AG10803 (cell line): ENCODE measurements at places on chromosomes 4 and X.

GRCh38 chr4:142414366-142414990 lies 431.6 kb downstream of the INPP4B start:
- DNase-seq: peak; percentile 27

- DNase-seq: no peak
Measured at GRCh38 chr4:85557016-85557901, 82.3 kb downstream of the ARHGAP24 start.

DNA sequence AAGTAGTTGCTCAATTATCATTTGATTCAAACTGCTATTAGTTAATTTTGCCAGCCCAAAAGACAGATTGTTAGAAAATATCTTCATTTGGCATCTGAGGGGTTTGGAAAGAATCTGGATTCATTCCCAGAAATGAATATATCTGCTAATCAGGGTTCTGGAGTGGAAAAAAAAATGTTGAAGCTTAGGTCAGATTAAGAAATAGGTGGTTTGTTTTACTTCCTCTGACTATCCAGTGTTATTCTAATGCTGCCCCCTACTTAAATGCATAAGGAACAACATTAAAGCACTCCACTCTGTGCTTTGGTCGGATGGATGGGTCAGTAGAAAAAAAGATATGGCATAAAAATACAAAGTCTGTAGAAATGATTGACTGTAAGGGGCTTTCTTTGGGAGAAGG lies 89.0 kb downstream of the LUZP4 start:
- peak; percentile 61 for DNase-seq

DNA sequence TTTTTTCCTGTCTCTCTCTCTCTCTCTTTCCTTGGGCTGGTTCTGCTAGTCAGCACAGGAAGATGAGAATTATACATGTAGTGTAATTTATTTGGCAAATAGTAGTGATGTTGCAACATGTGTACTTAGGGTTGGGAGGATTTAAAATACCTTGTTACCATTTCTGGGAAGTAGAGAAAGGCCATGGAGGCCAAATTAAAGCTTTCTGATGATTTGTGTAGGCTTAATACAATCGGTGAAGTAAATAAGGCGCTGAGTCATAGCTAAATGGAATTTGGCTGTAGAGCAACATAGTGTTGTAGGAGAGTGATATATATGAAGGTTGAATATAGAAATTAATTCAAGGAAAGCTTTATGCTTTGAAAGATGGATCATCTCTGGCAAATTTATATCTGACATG lies 295.3 kb downstream of the GRID2 start:
- no peak for DNase-seq

DNA sequence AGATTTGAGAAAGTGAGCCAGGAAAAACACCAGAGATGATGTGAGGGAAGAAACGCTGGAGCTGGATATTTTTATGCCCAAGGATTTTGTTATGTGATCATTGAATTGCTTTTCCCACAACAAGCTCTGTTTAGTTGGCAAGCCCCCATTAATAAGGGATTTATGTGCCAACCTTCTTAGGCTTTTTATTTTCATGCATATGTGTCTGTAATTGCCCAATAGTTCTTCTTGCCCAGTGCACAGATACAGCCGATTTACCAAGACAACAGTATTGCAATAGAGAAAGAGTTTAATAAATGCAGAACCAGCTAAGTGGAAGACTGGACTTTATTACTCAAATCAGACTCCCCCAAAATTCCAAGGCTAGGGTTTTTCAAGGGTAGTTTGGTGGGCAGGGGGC lies 57.7 kb downstream of the TRIM2 start:
- peak; percentile 52 for DNase-seq

DNA sequence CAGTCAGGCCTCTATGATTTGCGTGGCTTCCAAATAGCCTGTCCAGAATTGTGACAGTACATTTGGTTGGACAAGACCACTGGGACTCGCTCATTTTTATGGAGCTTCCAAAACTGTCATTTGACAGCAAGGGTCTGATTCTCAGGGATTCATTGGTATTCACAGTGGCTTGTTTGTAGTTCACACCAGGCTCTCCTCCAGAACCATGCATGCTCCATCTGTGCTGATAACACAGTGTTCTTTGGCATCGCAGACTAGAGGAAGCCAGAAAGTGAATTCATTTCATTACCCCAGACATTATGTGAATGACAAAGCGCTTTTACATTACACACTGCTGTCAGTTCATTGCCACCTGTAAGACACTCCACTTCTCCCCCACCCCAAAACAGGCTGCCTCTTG lies 208.3 kb downstream of the ARHGAP10 start:
- DNase-seq: no peak

- DNase-seq: no peak
Measured at GRCh38 chr4:162485486-162485885, 321.7 kb upstream of the FSTL5 start.

DNA sequence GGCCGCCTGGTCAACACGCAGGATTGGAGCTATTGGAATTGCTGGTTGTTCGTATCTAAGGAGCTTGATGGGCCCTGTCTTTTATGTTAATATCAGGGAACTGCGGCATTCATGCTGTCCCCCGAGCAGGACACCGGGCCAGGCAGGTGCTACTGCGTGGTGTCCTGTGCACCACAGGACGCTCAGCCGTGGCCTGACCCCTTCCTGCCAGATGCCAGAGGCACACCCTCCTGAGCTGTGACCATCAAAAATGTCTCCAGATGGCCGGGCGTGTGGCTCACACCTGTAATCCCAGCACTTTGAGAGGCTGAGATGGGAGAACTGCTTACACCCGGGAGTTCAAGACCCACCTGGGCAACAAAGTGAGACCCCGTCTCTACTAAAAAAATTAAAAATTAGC lies 32.1 kb downstream of the ABLIM2 start:
- no peak for DNase-seq

- peak; percentile 98 for DNase-seq
Measured at GRCh38 chr4:8393593-8394038, 46.9 kb downstream of the ACOX3 start.

DNA sequence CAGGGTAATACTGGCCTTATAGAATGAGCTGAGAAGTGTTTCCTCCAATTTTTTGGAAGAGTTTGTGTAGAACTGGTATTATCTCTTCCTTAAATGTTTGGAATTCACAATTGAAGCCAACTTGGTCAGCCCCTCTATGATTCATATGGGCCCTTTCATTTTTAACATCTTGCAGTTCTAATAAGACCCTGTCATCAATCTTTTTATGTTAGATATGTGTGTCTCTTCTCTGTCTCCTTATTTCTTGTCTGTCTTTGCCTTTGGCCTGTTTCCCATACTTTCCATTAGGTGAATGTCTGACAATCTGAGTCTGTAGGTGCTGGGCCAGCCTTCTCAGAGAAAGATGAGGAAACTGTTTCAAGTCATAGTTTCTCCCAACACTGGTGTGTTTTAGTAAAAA lies 88.7 kb downstream of the SLC16A2 start:
- DNase-seq: no peak

GRCh38 chrX:135315864-135316263 lies 6.6 kb downstream of the ETDC start:
- DNase-seq: no peak

- peak; percentile 33 for DNase-seq
Measured at GRCh38 chrX:14927401-14927800, 54.2 kb downstream of the MOSPD2 start.

GRCh38 chr4:109079731-109080130 lies 222.7 kb downstream of the COL25A1 start:
- peak; percentile 1 for DNase-seq

- DNase-seq: no peak
Measured at GRCh38 chr4:150278206-150278605, 200.0 kb downstream of the DCLK2 start.

- DNase-seq: no peak
Measured at GRCh38 chr4:150577796-150578195, 4.2 kb upstream of the MAB21L2 start.

DNA sequence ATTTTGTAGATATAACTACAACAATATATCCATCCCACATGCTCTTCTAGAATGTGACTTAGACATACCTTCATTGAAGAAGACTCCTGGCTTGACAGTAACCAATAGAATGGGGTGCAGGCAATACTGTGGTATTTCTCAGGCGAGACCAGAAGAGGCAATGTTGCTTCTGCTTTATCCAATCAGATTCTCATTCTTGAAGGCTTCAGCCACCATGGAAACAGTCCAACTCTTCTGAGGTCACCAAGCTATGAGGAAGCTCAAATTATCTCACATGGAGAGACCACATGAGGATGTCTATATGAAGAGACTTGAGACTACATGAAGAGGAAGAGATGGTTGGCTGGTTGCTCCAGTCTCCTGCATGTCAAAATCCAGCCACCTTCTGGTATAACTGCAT lies 469.9 kb downstream of the PCDH10 start:
- DNase-seq: no peak

GRCh38 chrX:44239036-44239435 lies 104.4 kb downstream of the EFHC2 start:
- no peak for DNase-seq

DNA sequence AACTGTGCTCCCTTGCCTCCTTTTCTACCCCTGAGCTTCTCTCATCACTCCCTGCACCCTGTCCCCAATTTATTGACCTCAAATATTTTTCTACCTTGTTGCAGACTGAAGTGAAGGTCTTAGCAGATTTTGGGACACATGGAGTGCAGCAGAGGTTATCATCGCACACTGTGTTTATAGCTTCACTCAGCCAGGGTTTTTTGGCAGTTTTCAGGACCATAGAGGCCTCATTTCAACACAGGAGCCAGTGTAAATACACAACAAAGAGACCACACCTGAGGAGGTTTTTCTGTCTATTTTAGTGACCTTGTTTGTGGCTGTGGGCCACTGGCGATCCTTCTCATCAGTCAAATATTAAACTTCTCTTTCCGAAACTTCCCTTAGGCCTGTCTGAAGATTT lies 457.1 kb downstream of the SPRY1 start:
- DNase-seq: no peak

- no peak for DNase-seq
Measured at GRCh38 chrX:16464369-16464768, 185.6 kb upstream of the S100G start.

DNA sequence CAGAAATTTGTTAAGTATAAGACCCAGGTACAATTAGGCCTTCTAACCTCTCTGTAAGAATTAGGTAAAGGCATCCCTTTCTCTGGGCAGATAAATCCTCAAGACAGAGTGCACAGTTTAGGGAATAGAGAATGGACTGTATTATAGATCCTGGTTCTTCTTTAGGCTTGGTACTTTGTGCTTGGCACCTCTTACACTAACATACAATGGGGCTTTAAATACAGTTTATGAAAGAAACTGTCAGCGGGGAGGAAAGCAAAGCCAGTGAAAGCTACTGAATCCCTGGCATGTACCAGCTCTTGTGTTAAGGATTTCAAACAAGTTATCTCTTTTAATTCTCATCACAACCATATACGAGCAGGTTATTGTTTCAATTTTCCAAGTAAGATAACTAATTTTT lies 1350.0 kb downstream of the ADGRL3 start:
- no peak for DNase-seq

- DNase-seq: no peak
Measured at GRCh38 chr4:7530932-7531639, 96.4 kb upstream of the PSAPL1 start.

GRCh38 chr4:38805530-38806145 lies 1.0 kb upstream of the TLR1 start:
- DNase-seq: no peak

- no peak for DNase-seq
Measured at GRCh38 chr4:142016031-142016430, 379.6 kb downstream of the IL15 start.

GRCh38 chr4:673349-674091 lies 556 bp downstream of the ATP5ME start:
- DNase-seq: peak; percentile 17

- peak; percentile 58 for DNase-seq
Measured at GRCh38 chrX:155048977-155049619, 21.8 kb downstream of the CMC4 start.

DNA sequence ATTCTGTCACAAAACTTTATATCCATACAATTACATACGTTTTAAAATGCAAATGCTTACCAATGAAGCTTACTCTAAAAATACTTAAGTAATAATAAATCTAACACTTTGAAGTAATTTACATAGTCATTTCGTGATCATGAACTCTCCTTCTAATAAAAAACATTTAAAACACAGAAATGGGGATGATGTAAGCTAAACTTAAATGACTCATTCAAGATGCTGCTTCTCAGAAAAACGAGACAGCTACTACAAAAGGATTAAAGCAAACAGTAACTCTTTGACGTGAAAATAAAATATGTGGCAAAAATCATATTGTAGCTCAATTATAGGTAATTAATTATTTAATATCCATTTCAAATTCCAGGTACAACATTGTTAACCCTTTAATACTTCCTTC lies 148.7 kb downstream of the FGF16 start:
- peak; percentile 9 for DNase-seq

DNA sequence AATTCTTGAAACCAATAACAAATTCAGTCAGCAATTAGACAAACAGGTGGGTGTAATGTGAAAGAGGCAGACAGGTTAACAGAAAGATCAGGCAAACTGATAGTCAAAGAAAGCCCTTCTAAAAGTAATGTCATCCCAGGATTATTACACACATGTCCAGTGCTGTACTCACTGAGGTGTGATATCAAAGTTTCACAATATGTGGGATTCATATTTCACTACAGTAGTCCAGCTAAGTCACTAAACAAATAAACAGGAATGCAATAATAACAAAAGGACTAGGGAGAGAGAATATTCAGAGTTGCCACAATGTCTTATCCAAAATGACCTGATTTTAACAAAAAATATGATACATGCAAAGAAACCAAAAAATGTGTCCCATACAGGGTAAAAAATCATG lies 787.5 kb downstream of the FSTL5 start:
- DNase-seq: no peak

GRCh38 chr4:65599340-65599739 lies 70.9 kb downstream of the EPHA5 start:
- peak; percentile 10 for DNase-seq

DNA sequence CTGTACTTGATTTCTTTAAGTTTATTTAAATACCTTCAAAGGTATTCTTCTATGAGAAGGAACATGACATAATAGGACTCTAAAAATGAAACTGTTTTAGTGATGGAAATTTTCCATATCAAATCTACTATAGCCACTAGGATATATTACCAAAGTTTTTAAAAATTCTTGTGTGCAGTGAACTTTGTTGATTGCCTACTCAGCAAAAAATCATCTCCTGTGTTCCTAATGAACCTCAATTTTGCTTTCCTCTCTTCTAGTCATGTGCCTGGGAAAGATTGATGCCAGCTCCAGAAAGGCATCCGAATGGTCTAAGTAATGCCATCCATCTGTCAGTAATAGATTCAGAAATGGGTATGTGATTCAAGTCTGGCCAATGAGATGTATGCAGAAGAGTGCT lies 111.1 kb downstream of the ANXA3 start:
- DNase-seq: no peak

DNA sequence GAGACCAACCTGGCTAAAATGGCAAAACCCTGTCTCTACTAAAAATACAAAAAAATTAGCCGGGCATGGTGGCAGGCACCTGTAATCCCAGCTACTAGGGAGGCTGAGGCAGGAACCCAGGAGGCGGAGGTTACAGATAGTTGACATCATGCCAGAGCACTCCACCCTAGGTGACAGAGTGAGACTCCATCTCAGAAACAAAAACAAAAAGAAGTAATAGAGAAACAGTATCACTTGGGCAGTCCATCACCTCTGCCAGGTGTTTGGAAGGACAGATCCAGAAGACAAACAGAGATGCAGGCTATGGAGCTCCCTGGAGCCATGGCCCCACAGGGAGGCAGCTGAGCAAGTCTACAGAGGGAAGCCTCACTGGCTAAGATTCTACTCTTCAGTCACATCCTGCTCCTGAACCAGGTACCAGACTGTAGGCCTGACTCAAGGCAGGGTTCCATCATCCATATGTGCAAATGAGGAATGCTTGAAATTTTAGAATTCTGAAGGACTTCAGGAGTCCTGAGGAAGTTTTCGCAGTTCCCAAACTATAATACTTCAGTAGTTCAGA lies 81.4 kb upstream of the CPEB2 start:
- DNase-seq: no peak
